ENCODE measurements at places on chromosomes 7 and 10. TPM values are rescaled to one million over a fixed set of nuclear protein-coding genes. Genes with fewer than 3 reads are reported as not detected.

DNA sequence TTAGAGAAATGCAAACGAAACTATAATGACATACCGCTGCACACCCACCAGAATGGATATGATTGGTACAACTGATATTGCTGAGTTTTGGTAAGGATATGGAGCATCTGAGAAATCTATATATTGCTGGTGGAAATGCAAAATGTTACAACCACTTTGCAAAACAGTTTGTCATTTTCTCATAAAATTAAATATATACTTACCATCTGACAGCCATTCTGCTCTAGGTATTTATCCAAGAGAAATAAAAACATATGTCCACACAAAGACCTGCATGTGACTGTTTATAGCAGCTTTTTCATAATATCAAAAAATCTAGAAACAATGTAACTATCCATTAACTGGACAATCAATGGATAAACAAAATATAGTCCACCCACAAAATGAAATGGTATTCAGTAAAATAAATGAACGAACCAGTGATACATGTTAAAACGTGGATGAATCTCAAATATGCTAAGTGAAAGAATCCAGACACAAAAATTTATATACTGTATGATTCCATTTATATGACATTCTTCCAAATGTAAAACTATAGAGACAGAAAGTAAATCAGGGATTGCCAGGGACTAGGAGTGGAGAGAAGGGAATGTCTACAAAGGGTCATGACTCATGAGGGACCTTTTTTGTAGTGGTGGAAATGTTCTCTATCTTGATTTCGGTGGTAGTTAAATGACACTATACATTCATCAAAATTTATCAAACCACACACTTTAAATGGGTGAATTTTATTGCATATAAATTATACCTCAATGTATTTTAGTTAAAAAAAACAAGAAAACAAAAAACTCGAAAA lies 312.0 kb upstream of the GLI3 start:
- DNase-seq, result no peak

DNA sequence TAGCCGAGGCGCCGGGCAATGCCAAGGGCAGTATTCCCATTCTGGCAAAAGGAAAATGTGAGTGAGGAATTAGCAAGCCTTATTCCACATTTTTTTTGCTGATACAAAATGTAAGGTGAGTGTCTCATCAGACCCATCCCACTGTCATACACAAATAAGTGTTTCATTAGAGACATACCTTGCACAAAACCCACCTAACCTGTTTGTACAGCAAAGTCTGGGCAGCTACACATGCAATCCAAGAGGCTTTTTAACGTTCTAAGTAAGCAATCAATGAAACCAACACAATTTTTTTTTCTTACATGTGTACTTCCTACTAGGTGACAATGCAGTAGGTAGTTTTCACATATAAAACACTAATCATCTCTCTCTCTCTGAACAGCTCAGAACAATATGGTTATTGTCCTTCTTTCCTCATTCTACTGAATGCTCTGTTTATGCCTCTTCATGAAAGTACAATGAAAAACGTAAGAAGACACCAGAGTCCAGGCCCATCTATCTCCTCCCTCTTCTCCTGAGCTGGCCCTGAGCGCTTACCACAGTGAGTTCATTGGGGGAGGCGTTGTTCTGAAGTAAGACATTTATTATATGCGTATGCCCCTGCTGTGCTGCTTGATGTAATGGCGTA lies 217.2 kb downstream of the ANK3 start:
- no peak for DNase-seq

DNA sequence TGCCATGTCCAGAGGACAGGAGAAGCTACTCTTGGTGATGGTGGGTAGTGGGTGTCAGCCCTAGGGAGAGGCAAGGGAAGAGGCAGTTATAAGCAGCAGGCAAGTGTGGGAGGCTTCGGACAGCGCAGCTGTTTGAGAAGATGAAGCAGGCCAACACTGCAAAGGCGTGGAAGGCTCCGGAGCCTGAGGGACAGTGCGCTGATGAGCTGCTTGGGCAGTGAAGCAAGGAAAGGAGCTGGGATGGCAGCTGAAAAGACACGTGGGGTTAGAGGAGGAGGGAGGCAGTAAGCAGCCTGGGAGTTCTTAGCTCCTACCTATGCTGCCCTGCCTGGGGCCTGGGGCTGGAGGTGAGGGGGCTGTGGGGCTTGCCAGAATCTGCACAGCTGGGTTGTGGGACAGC lies 50.1 kb upstream of the CRTAC1 start:
- no peak for DNase-seq

DNA sequence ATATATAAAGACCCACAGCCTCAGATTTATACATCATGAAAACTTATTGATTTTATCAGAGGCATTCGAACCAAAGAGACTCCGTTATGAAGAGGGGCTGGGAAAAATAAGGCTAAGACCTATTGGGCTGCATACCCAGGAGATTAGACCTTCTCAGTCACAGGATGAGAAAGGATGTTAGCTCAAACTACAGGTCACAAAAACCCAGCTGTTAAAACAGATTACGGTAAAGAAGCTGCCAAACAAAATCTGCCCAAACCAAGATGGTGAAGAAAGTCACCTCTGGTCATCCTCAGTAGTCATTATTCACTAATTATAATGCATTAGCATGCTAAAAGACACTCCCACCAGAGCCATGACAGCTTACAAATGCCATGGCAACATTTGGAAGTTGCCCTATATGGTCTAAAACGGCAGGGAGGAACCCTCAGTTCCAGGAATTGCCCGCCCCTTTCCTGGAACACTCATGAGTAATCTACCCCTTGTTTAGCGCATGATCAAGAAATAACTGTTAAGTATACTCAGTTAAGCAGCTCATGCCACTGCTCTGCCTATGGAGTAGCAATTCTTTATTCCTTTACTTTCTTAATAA lies 362.5 kb upstream of the PCDH15 start:
- no peak for DNase-seq

DNA sequence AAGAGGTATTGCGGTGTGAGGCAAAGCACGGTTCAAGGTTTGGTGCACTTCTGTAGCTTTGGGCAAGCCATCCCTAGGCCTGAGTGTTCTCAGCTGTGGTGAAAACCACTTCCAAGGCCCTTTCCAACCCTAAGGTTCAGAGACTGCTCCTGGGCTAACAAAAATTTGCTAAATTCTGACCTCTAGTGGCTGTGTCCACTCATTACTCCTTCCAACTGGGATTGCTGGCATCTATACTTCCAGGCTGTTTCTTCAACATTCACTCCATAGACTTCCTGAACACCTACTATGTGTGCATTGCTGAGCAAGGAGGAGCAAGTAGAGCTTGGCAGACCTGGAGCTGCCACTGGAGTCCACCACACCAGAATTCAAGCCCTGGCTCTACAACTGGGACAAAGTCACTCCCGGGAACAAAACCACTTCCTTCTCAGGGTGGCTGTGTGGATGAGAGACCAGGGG lies 29.3 kb upstream of the SH3PXD2A start:
- peak; percentile 62 for DNase-seq

GRCh38 chr7:109178342-109178741 lies 608.7 kb downstream of the DNAJB9 start:
- DNase-seq, result no peak

DNA sequence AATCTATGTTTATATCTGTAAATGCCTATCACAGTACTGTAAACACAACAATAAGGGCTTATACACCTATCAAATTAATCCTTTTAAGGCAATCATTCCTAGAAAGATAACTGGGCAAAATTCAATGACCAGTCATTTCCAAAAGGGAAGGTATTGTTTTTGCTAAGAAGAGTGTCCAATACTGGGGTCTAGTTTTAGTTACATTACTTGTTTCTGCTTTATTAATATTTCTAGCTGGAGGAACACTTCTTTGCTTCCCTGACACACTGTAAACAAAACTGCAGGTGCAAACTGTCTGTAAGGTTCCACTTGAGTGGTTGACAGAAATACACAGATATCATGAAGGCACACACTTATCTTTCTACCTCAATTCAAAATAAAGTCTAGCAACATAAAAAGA lies 84.2 kb upstream of the FAM133B start:
- no peak for DNase-seq

- DNase-seq, result no peak
These were observed 69.0 kb downstream of the LHFPL3 start for GRCh38 chr7:104397442-104397841.

DNA sequence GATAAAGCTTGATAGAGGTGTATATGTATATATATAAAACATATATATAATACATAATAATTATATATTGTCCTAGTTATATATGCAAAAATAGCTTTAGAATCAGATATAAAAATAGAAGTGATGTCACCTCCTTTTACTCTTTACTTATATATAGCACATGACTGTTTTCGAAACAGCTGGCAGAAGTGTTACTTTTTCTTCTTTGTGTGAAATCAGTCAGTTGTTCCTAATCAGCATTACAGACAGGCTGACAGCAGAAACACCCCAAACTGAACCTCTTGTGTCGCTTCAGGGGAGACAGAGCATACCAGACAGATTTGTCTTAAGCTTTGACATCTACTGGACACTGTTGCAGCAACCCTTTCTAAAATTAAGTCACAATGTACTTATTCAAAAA lies 684.9 kb upstream of the CELF2 start:
- no peak for DNase-seq

GRCh38 chr10:95445837-95446486 lies 115.2 kb downstream of the SORBS1 start:
- peak; percentile 76 for DNase-seq

Gene CRTAC1
- total RNA-seq, result 2.2 TPM

GRCh38 chr7:91431601-91432000 lies 167.4 kb downstream of the FZD1 start:
- no peak for DNase-seq

Gene TMEM229A
- total RNA-seq, result not detected

DNA sequence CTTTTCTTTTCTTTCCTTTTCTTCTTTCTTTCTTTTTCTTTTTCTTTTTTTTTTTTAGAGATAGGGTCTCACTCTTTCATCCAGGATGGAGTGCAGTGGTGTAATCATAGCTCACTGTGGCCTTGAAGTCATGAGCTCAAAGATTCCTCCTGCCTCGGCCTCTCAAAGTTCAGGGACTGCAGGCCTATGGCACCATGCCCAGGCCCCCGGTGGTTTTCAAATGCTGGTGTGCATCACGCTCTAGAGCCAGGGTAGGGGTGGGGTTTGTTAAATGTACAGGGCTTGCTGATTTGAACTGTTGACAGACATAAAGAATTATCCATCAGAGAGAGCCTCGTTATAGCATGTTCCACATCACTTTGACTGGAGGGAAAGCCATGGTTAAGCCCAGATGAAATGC lies 5.8 kb downstream of the MINDY4 start:
- DNase-seq, result no peak

Gene DEPP1
- 225 TPM for total RNA-seq

Gene FEZF1
- not detected for total RNA-seq

Gene SMKR1
- 0.22 TPM for total RNA-seq

DNA sequence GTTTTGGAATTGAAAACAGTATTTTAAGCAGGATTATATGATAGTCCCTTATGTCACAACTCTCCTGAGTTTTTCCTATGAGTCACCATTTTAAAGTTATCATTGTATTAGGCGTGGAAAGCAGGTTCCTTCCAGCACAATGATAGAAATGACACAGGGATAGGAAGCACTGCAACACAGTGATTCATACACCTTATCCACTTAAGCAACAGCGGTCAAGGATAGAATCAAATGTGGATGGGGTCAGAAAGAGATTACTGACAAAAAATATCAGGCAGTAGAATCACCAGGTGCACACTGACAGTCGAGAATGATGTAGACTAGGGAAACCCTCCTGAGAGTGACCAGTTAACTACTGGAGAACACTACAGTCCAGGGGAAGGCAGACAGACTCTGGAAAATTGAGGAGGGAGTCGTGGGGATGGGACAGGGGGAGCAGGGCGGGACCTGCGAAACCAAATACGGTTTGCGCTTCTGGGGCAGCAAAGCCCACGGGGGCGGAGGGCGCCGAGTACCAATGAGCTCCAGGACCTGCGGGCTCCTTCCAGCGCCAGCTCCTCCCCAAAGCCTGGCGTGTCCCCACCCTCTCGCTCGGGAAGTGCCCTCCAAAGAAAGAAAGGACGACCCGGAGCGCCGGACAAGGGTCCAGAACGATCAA lies 479 bp downstream of the PNPLA8 start:
- DNase-seq, result peak; percentile 77

DNA sequence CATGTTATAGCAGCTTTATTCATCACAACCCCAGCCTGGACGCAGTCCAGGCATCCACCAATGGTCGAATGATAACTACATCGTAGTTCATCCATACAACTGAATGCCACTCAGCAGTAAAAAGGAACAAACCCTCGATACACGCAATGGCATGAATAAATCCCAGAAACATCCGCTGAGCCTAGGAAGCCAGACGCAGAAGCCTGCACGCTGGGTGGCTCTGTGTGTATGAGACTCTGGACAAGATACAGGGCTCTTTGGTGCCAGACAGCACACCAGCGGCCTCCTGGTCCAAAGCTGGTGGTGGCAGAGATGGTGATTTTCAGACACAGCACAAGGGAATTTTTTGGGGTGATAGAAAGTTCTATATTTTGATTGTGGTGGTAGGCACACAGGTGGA lies 10.0 kb upstream of the CRYGN start:
- no peak for DNase-seq

Gene GUSB
- total RNA-seq, result 67.5 TPM

Gene CELF2
- total RNA-seq, result 3.1 TPM

GRCh38 chr10:6141296-6142151 lies 52.7 kb downstream of the RBM17 start:
- peak; percentile 73 for DNase-seq

DNA sequence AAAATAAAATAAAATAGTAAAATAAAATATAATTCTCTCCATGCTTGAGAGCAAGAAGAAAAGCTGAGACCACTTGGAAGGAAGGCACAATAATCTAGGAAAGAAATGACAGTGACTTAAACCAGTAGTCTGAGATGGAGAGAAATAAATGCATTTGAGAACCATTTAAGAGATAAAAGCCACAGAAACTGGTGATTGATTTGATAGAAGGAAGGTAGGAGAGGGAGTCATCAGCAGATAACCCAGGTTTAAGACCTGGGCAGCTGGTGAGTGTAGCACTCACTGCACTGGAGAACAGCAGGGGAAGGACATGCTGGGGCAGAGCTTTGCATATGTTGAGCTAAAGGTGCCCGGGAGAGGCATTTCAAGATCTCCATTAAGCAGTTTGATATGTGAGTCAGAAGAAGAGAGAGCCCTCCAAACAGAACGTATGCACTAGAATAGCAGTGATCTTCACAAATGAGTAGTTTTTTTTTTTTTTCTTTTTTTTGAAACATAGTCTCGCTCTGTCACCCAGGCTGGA lies 268.0 kb downstream of the DYNC1I1 start:
- no peak for DNase-seq

GRCh38 chr10:124657806-124658205 lies 86.4 kb downstream of the FAM53B start:
- DNase-seq, result no peak

GRCh38 chr7:144481833-144482232 lies 78.3 kb upstream of the NOBOX start:
- peak; percentile 21 for DNase-seq

Gene PPP3CB
- 6.3 TPM for total RNA-seq
